Heart right ventricle (tissue), 16 donors: ENCODE measurements at places on chromosomes 6 and 20.

DNA sequence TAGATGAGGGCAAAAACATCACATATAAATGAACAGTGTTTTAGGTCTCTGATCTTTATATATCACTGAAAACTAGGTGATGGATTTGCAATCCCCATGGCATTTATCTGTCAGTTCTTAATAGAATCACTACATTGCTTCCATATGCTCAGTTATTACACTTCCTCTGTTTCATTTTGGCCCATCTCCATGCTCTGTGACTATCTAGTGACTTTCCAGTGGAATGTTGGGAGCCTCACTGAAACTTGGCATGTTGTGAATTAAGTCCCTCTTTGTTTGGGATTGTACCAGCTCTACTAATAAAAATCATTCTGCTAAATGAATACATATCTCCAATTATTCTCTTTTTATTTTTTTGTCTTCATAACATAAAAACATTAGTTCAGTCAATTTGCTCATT is 226.1 kb upstream of the CEP162 start:
- no peak for DNase-seq

GRCh38 chr20:2799271-2799670 is 1.2 kb downstream of the CPXM1 start:
- no peak for DNase-seq

DNA sequence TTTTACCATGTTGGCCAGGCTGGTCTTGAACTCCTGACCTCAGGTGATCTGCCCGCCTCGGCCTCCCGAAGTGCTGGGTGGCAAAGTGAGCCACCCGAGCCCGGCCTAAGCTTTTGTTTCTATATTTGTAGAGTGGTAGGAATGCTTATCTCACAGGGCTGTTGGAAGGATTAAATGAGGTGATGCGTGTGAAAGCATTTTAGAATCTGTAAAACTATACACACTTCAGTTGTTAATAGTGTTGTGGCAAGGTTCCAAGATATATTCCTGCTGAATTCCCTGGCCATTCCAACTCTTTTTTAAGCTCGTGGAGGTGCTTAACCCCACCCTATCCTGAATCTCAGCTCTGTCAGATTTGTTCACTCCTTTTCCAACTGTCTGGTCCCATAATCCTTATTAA is 89.9 kb upstream of the AKIRIN2 start:
- no peak for DNase-seq

DNA sequence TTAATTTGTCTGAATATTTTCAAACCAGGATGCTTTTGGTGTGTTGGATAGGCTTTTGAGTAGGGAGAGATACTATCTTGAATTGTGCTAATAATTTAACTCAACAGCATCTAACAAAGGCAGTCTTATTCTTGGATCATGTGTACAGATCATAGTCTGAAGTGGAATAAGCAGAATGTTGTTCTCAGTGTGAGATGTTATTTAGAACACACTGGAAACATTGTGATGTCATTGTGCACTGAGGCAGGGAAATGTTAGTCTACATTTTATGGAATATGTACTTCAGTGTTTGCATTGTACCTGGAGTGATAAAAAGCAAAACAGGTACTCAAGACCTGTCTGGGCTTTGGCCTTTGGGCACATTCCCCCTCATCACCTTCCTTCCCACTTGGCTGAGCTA is 35.0 kb downstream of the RNF144B start:
- DNase-seq: no peak

- DNase-seq: no peak
These were observed 1.5 kb downstream of the DLGAP4 start for GRCh38 chr20:36307412-36308325.

GRCh38 chr20:61821735-61822134 is 243.9 kb downstream of the TAF4 start:
- no peak for DNase-seq

DNA sequence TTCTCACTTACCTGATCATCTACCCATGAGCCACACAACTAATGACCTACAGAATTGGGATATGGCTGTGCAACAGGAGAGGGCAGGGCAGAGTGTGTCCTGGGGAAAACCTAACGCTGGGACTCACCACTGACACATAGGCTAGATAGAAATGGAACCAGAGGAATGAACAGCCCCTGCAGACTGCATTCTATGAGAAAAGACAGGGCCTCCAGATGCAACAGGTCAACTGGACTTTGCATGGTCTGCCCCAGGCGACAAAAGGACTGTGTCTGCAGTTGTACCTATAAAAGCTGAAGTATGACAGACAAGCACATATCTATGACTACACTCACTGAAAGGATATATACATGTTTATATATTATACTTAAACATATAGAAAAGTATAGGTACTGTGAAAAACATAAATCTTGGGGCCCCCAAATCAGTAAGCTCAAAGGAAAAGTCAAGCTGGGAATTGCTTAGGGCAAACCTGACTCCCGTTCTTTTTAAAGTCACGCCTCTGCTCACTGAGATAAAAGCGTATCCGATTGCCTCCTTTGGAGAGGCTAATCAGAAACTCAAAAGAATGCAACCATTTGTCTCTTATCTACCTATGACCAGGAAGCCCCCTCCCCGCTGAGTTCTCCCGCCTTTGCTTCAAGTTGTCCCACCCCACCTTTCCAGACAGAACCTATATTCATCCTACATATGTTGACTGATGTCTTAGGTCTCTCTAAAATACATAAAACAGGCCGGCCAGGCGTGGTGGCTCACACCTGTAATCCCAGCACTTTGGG is 68.5 kb downstream of the EPB41L2 start:
- DNase-seq: no peak

DNA sequence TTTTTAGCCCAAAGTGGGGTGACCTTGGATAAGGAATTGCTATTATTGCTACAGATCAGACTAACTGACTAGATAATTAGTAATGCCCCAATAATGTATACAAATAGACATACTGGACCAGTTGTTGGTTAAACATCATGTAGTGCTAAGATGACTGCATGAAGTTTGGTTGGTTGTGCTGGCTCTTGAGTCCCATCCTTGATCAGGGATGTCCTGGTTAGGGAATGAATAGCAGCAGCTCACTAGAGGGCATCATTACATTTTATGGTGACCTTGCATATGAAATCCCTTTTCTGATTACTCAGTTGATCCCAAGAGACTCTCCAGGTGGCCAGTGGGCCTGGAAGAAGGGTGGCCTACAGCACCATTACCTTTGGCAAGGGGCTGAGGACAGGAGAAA is 10.9 kb downstream of the TPBG start:
- DNase-seq: no peak

DNA sequence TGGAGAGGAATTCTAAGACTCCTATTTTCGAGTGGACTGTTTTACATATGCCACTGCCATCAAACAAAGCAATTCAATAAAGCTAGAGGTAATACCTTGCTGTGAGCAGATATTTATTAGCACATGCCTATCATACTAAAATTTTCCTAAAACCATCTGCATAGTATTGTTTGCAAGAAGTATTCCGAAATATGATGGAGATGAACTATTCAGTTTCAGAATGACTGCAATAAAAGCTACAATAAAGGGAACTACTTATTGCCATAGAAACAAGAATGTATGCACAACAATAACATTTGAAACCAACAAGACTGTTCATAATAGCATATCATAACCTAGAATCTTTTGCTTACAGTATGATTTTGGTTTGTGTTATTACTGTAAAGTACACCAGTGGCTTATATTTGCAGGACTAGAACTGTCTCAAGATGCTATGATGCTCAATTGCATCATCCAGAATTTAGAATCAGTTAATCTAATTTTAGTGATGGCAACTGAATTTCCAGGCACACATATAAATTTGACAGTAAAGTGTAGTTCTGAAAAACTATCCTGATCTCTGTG is 144.3 kb downstream of the GRIK2 start:
- no peak for DNase-seq

DNA sequence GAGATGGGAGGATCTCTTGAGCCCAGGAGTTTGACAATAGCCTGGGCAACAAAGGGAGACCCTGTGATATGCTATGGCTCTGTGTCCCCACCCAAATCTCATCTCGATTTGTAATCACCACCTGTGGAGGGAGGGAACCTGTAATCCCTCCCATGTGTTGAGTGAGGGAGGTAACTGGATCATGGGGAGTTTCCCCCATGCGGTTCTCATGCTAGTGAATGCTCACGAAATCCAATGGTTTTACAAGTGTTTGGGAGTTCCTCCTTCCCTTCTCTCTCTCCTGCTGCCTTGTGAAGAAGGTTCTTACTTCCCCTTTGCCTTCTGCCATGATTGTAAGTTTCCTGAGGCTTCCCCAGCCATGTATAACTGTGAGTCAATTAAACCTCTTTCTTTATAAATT is 3.4 kb downstream of the NUDT3 start:
- DNase-seq: no peak

- no peak for DNase-seq
These were observed 5.0 kb downstream of the DNAAF9 start for GRCh38 chr20:3402453-3402852.

DNA sequence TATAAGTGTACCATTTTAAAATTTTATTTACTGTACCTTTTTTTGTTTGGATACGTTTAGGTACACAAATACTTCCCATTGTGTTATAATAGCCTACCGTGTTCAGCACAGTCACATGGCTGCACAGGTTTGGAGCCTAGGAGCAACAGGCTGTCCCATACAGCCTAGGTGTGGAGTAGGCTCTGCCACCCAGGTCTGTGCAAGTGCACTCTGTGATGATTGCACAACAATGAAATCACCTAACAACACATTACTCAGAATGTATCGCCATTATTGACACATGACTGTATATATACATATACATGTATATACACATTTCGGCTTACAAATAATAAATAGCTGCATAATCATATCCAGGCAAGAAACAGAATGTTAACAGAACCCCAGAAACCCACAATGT is 15.4 kb downstream of the SERAC1 start:
- no peak for DNase-seq

DNA sequence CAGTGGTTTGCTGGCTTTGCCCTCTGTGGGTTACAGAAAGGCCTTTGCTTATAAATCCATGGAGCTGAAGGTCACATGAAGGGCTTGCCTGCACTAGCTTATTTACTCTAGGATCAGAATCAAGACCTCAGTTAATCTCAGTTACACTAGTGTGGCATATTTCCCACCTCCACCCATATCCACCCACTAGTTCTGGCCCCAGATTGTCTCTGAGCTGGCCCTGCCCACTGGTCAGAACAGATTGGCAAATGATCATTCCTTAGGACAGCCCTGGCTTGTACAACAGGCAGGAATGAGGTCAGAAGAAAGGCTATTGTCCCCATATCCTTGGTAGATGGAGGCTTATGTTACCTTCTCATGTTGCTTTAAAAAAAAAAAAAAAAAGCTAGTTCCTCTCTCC is 33.3 kb upstream of the SASH1 start:
- DNase-seq: no peak

- no peak for DNase-seq
These were observed 628.2 kb downstream of the COL12A1 start for GRCh38 chr6:74577619-74578018.

- DNase-seq: no peak
These were observed 268.6 kb downstream of the FOXC1 start for GRCh38 chr6:1878330-1878729.

DNA sequence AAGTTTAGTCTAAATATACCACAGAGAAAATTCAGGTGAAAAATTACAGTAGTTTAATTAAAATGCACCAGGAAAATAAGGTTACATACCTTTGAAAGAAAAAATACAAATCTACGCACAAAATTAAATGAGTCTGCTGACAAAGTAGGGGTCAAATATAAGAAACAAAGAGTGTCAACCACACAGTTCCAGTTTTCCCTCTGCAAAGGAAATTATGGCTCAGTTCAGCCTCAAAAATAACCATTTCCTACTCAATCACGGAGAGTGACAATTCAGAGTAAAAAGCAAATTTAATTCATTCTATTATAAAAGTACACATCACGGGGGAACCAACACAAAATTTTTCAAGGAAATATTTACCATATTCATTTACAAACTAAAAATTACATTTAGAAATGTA is 124.8 kb downstream of the PTPRK start:
- DNase-seq: no peak

DNA sequence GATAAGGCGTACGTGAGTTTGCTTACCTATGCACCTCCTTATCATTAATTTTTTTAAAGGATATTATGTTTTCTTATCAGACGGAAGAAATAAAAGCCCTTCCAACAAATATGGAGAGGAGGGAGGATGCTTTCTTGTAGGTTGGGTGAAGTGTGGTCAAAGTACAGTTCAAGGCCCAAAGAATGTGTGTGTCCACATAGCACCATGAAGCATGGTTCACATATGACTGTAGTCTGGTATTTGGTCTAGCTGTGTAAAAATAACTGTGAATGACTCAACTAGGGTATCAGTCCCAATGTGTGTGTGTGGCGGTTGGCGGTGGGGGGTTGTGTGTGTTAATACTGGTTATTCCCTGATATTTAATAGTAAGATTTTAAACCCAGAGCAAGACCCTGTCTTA is 212.7 kb downstream of the TMEM242 start:
- DNase-seq: no peak

DNA sequence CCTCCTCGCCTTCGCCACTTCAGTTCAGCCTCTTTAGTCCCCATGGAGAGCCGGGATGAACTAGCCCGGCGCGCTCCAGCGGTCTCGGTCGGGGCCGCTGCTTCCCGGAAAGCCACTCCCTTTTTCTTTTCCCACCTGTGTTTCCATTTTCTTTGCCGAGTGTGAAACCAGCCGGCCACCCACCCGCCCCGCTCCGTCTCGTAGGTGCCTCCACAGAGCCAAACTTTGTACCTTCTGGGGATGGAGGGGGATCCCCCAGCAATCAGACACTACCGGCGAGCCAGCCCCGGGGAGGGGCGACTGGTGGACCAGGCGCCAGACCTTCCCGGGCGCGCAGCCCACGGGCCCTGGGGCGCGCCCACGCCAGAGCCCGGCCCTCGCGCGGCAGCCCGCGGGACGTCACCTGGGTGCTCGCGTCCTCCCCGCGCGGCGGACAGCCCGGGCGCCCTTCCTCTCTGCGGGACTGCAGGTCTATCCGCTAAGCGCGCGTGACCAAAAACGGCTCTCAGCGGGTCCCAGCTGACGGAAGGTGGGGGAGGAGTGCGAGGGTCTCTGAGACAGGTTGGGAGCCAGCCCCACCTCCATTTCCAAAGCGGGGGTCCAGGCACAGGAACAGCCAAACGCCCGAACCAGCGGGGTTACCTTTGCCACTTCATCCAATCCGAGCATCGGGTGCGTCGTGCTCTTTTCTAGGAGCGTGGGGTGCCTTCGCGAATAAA is at the start of gene MCHR2:
TSS of gene MCHR2 (minus strand) at position 691 of the 719 bp plus-strand sequence. CDS start 38,076 bp downstream, outside the sequence.
- no peak for DNase-seq

- no peak for DNase-seq
These were observed 30.9 kb downstream of the LBP start for GRCh38 chr20:38377039-38377685.

DNA sequence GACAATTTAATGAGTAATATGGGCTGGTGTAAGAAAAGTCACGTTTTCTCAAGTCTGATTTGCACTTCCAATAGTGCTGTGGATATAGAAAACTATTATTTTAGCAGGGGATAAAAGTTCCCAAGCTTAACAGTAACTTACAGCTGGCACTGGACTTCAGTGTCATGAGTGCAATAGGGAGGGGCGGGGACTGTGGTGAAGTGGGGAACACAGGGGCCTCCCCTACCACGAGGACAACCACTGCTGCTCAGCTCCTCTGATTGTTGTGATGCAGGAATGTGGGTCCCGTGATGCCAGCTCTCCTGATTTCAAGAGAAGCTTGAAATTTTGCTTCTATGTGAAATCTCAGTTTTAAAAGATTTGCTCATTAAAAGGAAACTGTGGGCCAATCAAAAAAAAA is 24.0 kb downstream of the SLC13A3 start:
- no peak for DNase-seq

GRCh38 chr20:35293303-35294292 is 1.4 kb upstream of the FAM83C start:
- DNase-seq: no peak
